ENCODE measurements at places on chromosomes 6 and 20.

- no peak for DNase-seq
These were observed 10.3 kb upstream of the R3HDML start for GRCh38 chr20:44326391-44327159.

DNA sequence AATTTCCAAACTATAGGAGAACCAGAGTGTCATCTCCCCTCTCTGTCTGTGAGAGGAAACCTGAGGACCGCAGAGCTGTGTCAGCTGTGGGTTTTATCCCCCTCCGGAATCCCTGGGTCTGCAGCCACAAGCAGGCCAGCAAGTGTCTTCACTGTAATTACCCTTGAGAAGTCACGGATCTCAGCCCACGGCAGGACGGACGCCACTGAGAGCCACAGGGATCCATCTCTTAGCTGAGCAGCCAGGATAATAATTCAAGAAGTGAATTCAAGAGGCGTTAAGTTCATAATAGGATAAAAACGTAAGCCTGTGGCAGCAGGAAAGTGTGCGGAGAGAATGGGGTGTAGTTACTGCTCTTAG is 37.0 kb downstream of the DLL1 start:
- DNase-seq, result no peak

DNA sequence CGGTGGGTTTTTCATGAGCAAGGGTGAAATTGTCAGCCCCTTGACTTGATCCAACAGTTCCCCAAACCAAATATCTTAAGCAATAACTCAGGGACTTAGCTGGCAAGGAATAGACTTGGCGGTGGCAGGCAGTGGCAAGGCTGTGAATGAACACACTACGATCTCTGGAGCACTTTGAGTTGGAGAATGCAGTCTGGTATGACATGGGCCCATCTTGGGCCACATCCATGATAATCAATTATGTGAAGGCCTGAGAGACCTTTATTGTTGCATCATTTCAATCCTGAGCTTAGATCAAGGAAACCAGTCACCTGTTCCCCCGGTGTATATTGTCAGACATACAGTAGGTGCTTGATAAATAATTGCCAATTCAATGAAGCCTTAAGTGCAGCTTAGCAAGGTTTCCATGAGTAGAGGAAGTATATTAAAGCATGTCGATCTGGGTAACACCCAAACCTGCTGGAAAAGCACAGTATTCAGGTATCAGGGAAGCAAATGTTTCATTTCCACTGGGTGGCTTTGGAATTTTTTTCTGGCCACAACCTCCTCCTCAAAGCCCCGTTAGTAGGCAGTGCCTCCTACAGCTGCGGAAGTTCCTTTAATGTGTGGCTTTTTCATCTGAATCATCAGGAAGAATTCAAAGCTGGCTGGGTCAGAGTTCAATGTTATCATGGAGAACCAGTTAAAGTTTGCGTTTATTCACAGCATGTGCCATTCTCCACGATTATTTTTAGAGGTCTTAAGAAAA is 10.2 kb downstream of the CASS4 start:
- peak; percentile 66 for DNase-seq

DNA sequence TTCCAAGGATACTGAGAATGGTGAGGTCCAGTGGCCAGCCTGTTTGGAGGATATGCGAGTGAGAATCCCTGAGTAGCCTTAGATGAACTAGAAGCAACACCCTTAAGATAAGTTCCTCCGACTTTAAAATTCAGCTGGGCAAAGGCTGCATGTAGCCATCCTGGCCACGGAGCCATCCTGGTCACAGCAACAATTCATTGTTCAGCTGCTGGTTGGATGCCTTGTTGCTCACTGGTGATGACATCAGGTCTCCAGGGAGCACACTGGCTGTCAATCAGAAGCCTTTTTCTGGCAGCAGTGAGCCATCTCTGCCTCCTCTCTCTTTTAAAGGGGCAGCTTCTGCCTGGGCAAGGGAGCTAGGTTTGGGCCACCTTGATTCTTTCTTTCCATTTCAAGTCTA is 22.4 kb upstream of the RIMS4 start:
- DNase-seq, result no peak

DNA sequence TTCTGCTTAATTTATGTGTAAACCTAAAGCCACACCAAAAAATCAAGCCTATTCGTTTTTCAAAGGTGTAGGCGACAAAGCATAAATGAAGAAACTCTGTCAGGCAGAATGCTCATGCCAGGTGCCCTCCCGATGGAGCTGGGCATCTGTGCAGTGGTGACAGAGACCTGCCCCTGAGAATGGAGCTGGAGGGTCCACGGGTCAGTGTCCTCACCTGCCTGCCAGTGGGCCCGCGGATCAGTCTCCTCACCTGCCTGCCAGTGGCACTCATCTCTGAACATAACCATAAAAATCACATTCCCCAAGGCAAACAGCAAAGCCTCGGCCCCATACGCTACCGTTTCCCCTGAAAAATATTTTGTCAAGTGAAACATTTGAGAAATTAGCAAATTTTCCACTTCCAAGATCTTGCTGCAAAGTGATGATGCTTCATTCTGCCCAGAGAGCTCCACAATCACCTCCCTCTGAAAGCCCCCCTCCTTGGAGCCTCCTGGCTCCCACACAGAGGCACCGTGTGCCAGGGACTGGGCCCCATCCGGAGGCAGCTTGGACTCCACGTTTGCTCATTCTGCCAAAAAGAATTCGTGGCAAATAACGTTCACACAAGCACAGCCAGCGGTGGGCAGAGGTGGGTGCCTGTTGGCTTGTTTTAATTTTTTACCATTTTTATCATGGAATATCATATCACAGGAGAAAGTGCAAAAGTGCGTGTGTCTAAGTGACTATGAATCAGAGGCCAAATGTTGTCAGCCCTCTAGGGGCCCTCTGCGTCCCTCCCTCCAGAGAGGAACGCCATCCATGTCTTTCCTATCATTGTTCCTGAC is 88.8 kb downstream of the YTHDF1 start:
- no peak for DNase-seq

Data from pulmonary artery endothelial cell (primary cell).